NCI-H1694 treated with DMSO at 0.1 percent for 48 hours (cell line): ENCODE measurements at places on chromosomes 12 and 14.
A peak's percentile ranks its signal among the peaks of the same experiment; 100 is the strongest.

DNA sequence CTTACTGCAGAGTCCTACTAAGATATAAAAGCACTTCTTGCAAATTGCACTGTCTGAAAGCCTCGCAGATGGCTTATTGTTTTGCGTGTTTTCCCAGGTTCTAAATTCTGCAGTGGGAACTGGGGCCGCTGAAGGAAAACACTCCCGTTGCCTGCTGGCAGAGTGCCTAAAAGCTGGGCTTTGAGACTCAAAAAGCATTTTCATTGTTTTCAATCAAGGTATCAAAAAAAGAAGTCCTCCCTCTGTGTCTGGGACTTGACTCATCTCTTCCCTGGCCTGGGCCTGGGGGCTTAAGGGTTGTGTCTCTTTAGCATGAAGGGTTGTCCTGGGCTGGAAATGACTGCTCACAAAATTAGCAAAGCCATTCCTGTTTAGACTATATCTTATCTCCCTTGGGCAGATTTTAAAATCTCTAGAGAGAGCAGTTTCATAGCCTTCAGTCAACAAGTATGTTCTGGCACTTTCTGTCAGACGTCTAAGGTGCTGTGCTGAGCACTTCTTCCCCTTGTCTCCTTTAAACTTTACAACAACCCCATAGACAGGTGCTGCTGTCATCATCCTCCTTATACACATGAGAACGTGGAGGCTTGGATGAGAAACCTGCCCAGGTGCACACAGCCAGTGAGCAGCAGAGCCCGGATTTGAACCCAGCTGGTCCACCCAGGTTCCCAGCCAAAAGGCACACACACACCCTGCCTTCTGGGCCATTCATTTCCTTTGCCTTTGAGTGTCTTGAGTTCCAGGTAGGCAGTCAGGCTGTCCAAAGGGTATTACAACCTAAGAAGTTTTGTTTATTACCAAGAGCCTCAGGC is 31.1 kb downstream of the ELK3 start:
- DNase-seq: no peak

- no peak for DNase-seq
Measured at GRCh38 chr14:102748806-102749205, 28.4 kb upstream of the TRAF3 start.

DNA sequence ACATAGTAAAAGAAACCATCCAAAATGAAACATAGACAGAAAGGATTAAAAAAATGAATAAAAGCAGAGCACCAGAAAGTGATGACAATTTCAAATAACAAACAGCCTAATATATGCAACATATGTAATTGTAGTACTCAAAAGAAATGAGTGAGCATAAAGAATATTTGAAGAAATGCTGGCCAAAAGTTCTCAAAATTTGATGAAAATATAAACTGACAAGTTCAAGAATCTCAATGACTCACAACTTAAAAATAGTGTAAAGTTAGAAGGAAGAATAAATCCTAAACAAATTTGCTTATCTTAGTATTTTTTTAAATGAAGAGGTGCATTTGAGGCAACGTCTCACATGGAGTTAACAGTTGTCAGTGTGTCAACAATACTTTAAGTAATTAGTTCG is 498.9 kb downstream of the SLC6A15 start:
- no peak for DNase-seq

- no peak for DNase-seq
Measured at GRCh38 chr12:109255377-109255776, 53.7 kb downstream of the FOXN4 start.

DNA sequence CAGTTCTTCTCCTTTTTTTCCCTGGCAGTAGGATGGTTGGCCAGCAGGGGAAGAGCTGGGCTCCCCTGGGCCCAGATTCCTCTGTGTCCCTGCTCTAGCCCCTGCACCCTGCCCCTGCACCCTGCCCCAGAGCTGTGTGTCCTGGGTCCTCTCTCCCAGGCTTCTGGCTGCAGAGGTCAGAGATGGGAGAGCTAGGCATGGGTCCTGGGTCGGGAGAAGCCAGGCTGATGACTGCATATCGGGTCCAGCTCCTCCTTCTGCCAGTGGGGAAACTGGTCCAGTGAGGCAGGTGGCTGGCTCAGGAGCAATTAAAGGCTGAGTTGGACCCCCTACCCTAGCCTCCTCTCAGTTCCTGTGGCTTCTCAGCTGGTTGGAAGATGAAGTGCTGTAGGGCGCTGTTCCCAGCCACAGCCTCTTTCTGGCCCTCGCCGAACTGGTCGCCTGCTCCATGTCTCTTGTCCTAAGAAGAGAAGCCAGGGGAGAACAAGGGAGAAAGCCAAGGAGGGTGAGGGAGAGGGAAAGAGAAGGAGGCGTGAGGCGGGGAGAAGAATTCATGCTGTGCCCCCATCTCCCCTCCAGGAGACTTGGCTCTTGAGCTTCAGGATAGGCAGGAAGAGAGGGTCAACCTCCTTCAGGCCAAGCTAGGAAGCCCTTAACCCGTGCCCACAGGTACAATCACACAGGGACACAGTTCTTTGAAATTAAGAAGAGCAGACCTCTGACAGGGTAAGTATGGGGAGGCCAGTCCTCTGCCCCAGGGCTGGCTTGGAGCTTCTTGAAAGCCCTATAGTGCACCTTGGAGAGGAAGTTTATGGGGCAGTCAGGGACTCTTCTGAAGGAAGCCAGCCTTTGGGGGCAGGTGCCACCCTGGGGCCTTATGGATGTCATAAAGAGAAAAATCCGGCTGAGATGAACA is 9.5 kb downstream of the VASH1 start:
- no peak for DNase-seq

GRCh38 chr12:32457251-32458025 is 58.1 kb downstream of the FGD4 start:
- no peak for DNase-seq

- no peak for DNase-seq
Measured at GRCh38 chr12:82108615-82109014, 249.6 kb downstream of the CCDC59 start.

DNA sequence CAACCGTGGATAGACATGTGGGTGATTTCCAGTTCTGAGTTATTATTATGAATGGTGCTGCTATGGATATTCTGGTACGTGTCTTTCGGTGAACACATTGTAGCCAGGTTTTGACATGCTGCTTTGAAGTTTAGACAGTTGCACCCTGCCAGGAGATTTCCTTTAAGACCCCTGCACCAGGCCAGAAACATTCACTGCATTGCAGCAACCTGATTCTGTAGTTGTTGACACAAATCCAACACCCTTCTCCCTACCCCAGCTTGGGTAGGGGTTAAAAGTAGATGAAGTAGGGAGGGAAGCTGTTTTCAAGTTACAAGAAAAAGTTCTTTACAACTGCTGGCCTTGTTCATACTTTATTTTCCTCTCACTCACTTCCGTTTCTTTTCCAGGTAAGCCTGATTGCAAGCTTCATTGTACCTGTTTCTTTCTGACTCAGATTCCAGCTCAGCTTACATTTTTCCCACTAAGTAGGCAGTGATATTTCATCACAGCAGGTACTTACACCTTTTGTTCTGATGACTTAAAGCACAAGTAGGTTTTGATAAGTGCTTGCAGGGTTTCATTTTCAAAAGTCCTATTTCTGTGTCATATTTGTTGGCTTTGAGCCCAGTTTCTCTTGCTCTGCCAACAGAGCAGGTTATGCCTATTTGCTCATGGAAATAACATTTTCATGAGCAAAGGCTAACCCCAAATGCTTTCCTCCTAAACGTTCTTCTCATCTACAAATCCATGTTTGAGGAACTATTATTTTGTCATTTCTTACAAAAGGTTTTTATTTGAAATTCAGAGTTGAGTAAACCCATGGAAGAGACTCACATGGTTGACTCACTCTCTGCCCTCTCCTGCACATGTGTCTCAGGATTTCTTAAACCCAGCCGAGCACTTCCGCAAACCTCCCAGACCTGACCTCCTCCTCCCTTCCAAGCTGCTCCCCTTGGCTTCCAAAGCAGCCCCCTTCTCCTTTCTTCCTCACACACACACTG is 12.1 kb upstream of the LTA4H start:
- peak; percentile 45 for DNase-seq

- DNase-seq: no peak
Measured at GRCh38 chr12:51630986-51631385, 40.0 kb downstream of the SCN8A start.

GRCh38 chr12:119369907-119370546 is 35.5 kb downstream of the CCDC60 start:
- no peak for DNase-seq

DNA sequence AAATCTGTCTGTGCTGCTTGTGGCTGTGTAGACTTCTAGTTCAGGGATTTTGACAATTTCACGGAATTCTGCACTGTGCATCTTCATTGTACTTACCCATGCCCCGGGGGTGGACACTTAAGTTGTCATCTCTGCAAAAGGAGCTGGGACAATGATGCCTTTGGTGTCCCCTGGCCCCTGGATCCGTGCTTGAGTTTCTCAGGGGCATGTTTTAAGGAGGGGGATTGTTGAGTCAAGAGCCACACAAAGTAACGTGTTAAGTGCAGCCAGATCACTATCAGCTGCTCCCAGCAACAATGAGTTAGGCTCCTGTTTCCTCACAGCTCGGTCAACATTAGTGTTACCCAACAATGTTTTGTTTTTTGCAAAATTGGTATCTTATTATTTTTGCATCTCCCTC is 305.0 kb upstream of the DIO3 start:
- DNase-seq: no peak

DNA sequence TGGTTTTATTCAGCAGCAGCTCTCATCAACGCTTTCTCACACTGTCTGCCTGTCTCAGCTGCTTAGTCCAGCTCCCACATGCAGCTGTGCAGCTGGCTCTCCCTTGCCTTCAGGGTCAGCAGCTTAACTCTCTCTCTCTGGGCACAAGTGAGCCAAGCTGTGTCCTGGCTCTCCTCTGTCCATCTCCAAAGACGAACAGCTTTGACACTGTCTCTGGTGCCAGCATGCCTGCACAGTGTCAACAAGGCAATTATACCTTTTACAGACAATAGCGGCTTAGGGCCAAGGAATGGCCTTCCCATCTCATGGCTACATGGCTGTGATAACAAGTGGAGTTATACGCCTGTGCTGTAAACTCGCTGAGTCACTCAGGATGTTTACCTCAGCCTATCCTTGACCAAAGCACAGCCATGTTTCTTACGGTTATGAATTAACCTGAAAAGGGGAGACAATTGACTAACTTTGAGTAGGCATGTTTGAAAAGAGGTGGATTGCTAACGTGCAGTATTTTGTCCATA is 38.4 kb upstream of the MANSC4 start:
- no peak for DNase-seq

DNA sequence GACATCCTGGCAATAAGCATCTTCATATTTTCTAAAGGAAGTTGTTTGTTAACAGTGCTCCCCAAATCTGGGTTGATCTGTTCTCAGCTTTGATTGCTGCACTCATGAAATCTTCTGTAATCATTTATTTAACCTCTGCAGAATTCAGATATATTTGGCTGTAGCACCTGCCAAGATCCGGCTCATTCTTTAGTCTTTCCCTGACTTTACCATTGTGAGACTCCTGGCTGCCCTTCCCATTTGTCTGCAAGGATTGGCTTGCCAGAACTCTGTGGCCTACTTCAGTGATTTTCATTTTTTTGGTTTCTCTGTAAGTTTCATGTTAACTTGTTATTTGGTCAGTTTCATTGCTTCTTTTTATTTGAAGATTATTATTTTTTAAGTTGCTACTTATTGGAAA is 191.2 kb upstream of the PLXNC1 start:
- no peak for DNase-seq

- DNase-seq: no peak
Measured at GRCh38 chr14:100750762-100751699, 24.3 kb downstream of the DLK1 start.

DNA sequence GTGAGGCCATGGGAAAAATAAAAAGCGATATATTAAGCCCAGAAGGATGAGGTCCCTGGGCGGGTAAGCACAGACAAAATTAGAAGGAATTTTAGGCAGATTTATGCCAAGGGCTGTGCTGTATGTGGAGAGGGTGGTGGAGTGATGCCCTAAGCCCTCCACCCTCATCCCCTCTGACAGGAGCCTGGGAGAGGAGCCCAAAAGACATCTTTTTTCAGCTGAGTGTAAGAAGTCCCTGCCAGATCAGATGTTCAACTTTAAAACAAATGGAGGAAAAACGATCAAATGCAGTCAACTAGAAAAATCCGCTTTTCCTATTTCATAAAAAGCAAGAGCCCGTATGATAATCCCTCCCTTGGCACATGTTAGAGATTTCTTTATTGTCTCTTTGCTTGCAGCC is 47.7 kb upstream of the NRXN3 start:
- DNase-seq: no peak

DNA sequence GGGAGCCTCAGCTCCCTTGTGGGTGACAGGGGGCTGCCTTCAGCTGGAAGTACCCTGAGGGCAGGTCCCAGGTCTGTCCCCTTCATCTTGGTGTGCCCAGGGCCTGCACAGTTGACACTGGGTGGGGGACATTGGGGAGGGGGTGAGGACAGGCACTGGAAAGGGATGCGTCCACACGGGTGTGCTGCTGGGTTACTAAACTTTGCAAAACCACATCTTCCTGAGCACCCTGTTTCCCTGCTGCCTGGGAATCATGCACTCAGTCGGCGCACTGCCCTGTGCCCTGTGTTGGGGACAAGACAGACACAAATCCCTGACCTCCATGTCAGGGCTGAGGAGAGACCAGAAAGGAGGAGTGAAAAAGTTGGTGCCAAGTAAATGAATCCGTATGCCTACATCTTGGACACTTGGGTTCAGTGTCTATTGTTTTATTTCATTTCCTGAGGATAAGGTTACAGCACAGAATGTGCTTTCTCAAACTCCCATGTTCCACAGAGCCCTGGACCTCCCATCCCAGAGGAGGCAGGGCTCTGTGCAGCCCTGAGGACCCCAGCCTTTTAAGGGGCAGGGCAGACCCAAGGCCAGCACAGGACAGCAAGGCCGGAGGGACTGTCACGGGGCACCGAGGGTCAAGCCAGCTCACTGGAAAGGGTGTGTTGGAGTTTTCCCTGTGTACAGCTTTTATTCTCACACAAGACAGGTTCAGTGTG is 2.9 kb upstream of the SLC25A29 start:
- DNase-seq: no peak

- DNase-seq: no peak
Measured at GRCh38 chr12:75805905-75806304, 225.7 kb downstream of the PHLDA1 start.

DNA sequence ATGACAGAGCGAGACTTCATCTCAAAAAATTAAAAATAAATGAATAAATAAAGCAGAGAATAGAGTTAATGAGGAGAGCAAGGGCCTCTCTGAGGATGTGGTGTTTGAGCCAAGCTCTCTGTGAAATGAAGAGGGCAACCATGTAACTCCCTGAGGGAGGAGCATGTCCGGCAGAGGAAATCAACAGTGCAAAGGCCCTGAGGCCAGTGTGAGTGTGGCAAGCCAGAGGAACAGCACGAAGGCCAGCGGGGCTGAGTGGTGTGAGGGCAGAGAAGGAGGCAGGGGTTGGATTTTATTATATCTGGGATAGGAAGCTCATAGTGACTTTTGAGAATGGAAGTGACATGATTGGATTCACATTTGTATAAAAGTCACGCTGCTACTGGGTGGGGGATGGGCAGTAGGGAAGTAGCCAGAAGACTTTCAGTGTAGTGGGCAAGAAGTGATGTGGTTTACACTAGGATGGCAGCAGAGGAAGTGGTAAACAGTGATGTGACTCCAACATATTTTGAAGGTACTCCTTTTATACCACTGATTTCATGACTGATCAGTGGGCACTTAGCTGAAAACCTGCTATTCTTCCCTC is 10.3 kb upstream of the LRP1-AS start:
- no peak for DNase-seq
